ENCODE measurements at places on chromosomes 11 and 22.

GRCh38 chr11:2531277-2531986, 86.6 kb downstream of the KCNQ1 start:
- peak; percentile 46 for DNase-seq

- no peak for DNase-seq
Observed at GRCh38 chr22:49349181-49349835, 478.4 kb downstream of the BRD1 start.

GRCh38 chr11:94546162-94546470, 2.4 kb downstream of the FUT4 start:
- DNase-seq = no peak

- no peak for DNase-seq
Observed at GRCh38 chr11:85831050-85831449, 20.1 kb upstream of the SYTL2 start.

DNA sequence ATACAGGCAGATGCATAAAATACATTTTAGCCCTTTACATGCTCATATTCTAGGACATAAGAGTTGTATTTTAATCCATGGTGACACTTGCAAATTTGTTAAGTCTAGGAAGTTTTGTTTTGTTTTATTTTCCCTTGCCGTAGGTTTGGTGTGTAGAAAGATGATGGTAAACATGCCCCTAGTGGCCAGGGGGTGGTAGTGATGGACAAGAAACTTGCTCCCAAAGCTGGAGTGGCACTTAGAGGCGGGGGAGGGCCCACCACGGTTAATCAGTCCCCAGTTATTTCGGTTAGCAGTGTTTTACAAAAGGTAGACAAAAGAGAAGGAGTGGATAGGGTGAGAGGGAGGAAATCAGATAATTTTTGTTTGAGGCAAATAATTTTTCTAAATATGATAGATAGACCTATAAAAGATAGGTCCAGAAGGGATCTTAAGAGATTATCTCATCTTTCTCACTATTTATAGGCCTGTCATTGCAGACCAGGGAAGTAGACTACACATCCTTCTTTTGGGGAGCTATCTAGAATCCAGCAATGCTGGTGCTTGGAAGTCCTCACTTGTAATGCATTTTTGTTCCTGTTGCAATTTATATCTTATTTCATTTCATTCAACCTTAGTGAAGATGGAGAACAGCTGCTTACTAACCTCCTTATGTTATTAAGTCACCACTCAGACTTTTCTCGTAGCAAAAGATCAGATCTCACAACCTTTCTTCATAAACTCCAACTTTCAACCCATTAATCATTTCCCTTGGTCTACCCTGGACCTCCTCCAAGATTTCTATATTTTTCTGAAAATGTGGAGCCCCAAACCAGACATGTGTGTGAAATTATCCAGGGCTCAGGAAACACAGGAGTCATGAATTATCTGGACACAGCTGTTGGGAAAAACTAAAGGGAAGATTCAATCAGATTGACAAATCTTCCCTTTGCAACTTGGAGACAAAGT, 5.9 kb upstream of the BDNF start:
- DNase-seq = no peak

DNA sequence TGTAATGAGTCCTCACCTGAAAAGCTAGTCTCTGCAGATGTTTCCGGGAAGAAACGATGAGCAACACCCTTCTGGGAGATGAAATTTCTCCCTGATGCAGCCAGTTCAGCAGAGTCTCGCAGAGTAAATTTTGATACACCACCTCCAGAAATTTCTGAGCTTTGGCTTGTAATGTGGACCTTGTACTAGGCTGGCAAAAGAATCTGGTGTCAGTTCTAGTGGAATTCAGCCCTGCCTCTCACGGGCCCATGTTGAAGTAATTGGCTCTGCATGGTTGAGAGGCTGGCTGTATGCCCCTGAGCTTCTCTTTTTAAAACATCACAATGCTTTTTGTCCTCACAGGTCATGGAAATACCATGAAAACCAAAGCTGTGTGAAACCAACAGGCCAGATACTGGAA, at the start of gene GLYAT:
Gene GLYAT, minus strand, starts transcription at position 125 of the 400 bp plus-strand sequence. CDS start 7,447 bp downstream, outside the sequence.
- no peak for DNase-seq

DNA sequence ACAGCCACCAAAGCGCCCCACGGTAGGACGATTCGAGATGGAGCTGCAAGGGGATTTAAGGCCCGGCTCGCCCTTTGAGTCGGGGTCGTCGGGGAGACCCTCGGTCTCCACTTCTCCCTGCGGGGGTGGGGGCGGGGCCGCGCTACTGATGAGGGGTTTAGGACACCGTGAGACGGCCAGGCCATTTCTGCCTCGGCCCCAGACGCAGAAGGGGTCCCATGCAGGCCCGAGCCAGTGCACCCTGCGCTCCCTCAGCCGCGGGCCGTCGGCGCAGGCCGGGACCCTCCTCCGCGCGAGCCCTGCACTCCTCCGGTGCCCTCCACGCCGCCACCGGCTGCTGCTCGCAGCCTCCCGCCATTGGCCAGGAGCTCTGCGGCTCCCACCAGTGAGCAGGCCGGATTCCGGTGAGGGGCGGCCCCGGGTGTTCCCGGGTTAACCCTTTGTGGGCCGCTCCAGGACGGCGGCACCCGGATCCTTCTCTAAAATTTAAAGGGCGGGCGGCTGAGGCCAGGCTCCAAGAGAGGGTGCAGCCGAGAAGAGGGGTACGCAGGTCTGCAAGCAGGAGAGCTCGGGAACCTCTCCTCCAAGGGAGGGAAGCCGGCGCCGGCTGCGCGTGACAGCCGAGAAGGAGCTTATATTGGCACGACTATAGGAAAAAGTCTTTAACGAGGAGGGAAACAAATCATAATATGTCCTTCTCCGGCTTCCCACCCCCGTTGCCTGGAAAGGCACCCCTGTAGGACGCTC, 18.0 kb downstream of the CREB3L1 start:
- peak; percentile 59 for DNase-seq

GRCh38 chr11:12232817-12233601, 122.6 kb downstream of the MICAL2 start:
- DNase-seq = no peak

GRCh38 chr11:48106166-48106565, 110.4 kb upstream of the OR4B1 start:
- DNase-seq = no peak

DNA sequence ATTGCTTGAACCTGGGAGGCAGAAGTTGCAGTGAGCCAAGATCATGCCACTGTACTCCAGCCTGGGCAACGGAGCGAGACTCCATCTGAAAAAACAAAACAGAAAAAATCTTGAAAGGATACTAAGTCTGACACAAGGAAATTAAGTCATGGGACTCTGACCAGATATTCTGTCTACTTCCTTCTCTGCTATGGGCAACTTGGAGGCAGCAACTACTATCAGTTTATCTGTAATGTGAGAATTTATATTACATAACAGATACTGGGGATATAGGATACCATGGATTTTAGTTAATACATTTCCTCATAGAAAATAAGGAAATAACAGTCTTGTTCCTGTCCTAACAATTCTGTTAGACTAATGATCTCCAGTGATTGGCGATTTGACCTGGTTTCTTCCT, 1.6 kb upstream of the SGSM3 start:
- no peak for DNase-seq

DNA sequence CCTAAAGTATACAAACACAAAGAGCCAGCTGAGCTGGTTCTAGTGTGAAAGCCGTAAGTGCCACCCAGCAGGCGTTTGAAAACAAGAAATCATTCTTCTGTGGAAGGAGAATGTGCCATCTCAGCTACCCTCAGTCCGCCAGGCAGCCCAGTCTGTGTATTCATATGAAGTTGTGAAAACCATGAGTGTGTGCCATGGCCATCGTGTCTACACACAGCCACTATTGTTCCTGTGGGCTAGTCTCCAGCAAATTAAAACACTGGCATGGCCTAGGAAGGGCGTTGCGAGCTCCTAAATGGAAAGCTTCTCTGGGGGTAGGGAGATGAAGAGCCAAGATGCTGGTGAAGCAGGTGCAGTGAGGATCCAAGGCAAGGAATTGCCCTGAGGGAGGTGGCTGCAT, 51.5 kb upstream of the HORMAD2 start:
- DNase-seq = no peak

GRCh38 chr11:40754297-40754696, 705.2 kb downstream of the LRRC4C start:
- DNase-seq = no peak

GRCh38 chr11:38307455-38307854, 1709.4 kb upstream of the RAG2 start:
- no peak for DNase-seq

DNA sequence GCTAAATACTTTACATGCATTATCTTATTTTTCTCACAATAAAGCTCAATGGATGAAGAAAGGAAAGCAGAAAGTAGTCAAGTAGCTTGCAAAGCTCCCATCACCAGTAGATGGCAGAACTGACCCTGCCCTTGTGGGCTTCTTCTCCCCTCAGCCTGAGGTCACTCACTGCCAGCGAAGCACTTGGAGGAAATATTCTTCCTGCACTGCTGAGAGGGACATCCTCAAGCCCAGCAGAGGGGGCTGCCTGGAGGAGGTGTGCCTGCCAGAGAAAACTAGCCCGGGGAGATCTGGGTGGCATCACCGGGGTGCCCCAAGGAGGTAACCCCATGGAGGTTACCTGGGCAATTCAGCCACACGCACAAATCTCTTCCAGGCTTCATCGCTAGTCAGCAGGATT, 6.6 kb downstream of the APOL4 start:
- DNase-seq = no peak

GRCh38 chr11:11454671-11455223, 101.7 kb upstream of the CSNK2A3 start:
- DNase-seq = no peak

- no peak for DNase-seq
Observed at GRCh38 chr11:13902523-13902922, 60.0 kb upstream of the SPON1 start.

- DNase-seq = no peak
Observed at GRCh38 chr11:47986742-47987141, 6.4 kb downstream of the PTPRJ start.

DNA sequence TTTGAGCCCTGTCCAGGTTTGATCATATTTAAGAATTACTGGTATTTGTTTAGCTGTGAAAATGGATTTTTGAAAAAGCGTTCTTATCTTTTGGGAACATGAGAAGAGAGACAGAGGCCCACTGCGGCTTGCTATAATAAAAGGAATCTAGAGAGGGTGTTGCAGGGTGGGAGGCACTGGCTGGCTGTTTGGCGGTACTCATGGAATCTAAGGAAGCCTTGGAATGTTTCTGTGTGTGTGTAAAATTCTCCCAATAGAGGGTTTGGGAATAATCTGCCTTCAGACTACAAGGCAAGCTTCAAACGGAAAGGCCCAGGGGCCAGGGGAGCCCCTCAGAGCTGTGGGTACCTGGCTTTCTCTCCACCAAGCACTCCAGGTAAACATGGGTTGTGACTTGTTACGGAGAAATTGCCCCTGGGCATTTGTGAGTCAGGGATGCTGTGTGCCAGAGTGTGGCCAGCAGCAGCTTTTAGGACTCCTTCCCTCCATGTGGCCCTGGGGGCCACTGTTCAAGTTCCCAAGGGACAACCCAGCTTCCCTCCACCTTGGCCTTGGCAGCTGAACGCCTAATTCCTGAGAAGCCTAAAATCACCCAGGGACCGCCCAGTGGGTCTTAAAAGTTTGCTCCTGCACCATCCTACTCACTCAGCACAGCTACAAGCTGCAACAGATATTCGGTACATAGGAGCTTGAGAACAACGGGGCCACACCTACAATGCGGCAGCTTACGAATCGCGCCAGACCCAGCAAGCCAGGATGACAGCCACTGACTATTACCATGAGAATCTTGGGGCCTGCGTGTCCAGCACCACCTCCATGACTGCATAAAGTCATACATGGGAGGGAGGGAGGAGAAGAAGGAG, 14.1 kb upstream of the SYT8 start:
- no peak for DNase-seq

DNA sequence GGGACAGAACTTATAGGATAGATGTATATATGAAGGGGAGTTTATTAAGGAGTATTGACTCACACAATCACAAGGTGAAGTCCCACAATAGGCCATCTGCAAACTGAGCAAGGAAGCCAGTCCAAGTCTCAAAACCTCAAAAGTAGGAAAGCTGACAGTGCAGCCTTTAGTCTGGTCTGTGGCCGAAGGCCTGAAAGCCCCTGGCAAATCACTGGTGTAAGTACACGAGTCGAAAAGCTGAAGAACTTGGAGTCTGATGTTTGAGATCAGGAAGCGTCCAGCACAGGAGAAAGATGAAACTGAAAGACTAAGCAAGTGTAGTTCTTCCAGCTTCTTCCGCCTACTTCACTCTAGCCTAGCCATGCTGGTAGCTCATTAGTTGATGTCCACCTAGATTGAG, 799.6 kb upstream of the ARHGAP42 start:
- no peak for DNase-seq

GRCh38 chr11:66976028-66976467, 944 bp downstream of the C11orf86 start:
- no peak for DNase-seq

DNA sequence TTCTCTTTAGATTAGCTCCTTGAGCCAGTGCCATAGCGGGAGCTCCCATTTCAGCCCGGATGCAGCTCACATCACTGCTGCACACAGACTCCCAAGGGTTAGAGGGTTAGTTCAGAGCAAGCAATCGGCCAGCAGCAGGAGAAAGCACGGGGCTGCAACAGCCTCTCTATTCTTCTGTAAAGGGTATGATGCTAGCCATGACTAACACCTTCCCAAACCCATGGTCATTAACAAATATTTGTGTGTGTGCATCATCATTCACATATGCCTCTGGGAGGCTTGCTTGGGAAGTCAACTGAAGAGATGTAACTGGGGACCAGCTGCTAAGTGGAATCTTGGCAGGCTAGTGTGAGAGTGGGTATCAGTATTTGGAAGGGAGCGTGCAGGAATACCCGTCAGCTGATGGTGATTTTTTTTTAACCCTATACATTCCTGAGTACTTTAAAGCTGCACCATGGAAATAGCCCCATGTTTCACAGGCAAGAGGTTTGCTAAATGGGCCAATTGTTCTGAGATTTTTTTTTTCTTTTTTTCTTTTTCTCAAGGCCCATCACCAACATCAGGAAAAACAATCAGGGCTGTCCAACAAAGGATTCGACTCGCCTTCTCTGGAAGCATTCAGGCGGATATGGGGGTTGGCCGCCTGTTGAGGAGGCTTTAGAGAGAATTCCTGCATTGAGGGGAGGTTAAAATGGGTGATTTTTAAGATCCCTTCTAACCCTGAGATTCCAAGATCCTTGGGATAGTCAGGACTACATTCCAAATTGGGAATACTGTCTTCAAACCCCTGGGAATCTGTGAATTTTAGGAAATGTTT, 33.2 kb upstream of the CCDC89 start:
- no peak for DNase-seq

Data from activated T-helper 1 cell treated with Interleukin-2 at 50 U/mL for 16 hours (primary cell).